CD4-positive, CD25-positive, alpha-beta regulatory T cell (primary cell): ENCODE measurements at places on chromosomes 11 and 22.

- DNase-seq, result no peak
Observed at GRCh38 chr11:134366254-134366653, 34.5 kb downstream of the GLB1L2 start.

DNA sequence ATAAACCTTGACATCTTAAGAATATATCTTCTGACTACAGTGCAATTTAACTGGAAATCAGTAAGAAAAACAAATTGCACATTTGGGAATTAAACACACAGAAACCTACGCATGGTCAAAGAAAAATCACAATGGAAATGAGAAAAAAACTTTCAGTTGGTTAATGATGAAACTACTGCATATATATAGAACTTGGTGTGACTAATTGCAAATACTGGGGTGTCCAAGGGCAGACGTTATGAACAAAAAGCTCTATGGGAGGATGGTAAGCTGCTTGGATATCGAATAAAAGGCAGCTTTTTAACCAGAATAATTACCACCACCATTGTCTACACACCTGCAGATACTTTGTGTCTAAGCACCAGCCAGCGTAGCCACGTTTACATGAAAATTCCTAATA, 791 bp downstream of the GDPD4 start:
- DNase-seq, result no peak

DNA sequence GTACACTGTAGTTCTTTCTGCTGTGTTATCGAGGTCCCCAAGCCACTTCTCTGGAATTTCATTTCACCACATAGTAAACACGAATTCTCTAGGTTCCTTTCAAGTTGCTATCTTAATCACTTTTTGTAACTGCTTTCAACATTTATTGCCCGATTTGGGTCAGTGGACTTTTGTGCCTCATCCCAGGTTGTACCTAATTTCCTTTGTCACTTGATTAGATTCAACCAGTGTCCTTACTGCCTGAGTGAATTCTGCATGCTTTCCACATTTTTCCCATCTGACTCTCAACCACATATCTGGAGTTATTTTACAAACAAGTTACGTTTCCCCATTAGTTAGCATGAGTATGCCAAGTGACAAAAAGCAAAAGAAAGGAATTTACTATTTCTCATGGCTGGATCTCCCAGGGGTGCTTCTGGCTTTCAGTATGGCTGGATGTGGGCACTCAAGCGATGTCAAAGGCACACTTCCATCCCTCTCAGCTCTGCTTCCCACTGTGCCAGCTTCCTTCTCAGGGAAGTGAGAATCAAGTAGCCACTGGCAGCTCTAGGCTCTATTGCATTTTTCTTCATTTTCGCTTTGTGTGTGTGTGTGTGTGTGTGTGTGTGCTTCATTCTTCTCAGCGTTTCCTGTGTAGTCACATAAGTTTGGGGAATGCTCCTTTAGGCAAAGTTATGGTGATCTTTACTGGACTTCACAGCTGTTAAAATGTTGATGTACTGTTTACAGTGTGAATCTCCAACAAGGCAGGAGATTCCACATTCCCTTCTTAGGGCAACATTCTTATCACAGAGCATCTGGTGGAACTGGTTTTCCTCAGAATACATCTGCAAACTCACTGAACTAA, 128.9 kb downstream of the DBX1 start:
- no peak for DNase-seq

DNA sequence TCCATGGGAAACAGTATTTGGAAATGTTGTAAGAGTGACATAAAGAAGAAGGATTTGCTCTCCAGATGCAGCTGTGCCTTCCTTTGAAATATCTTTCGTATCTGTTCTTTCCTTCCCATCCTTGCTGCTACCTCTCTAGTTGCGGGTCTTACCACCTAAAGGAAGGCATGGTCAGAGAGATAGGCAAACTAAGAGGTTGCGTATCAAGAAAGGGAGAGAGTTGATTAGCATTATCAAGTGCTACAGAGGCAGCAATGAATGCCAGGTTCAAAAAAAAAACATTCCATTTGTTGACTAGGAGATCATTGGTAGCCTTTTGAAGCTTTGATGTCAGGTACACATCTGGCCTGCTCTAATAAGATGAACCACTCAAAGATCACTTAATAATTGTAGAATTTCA, 4.6 kb downstream of the GTPBP1 start:
- no peak for DNase-seq

- DNase-seq, result no peak
Observed at GRCh38 chr11:64769283-64769682, 9.1 kb downstream of the SF1 start.

- no peak for DNase-seq
Observed at GRCh38 chr11:79705648-79706047, 264.8 kb upstream of the TENM4 start.

- no peak for DNase-seq
Observed at GRCh38 chr22:32836280-32837123, 35.0 kb downstream of the TIMP3 start.
